HS-27A (cell line): ENCODE measurements at places on chromosomes 5 and 9.

GRCh38 chr9:97412626-97413385 is 910 bp downstream of the TDRD7 start:
- DNase-seq, result no peak

GRCh38 chr5:160692271-160692670 is 159.7 kb downstream of the ATP10B start:
- no peak for DNase-seq

- no peak for DNase-seq
These were observed 46.8 kb downstream of the NSUN2 start for GRCh38 chr5:6585939-6586646.

GRCh38 chr5:32814141-32814540 is 103.0 kb downstream of the NPR3 start:
- no peak for DNase-seq

GRCh38 chr5:135053278-135053677 is 19.2 kb upstream of the PITX1 start:
- DNase-seq, result no peak

DNA sequence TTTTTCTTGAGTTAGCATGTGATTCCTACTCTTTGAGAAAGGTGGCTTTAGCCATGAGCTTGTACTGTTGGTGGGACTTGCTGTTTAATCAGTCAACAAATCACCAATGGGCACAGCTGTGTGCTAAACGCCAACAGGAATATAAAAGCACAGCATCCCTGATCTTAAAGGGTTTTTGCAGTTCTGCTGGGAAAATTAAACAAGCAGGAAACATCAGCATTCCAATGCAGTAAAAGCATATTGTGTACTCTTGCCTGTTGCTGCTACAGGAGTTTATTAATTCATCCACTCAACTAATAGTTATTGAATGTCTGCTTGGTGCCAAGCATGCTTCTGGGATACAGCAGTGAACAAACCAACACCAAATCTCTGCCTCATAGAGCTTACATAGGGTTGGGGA is 27.4 kb upstream of the F2RL1 start:
- DNase-seq, result no peak

DNA sequence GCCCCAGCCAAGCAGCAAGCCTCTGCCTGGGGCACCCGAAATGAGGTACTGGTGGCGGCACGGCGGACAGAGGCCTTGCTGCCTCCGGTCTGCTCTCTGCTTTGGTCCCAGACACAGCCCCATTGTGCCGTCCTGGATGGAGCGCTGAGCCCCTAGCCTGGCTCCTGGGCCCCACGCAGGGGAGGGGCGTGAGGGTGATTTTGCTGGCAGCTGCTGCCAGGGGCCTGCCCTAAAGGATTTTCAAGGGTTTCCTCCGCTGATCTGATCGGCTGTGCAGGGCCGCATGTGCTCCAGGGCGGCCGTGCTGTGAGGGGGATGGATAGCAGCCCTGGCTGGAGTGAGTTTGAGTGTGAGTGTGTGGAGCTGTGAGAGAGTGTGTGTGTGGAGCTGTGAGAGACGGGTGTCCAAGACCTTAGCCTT is 1.3 kb downstream of the GPSM1 start:
- DNase-seq, result no peak

- no peak for DNase-seq
These were observed 9.1 kb downstream of the EGFL7 start for GRCh38 chr9:136671646-136672430.
